ENCODE measurements at places on chromosomes 4 and X.
A peak's percentile ranks its signal among the peaks of the same experiment; 100 is the strongest.

DNA sequence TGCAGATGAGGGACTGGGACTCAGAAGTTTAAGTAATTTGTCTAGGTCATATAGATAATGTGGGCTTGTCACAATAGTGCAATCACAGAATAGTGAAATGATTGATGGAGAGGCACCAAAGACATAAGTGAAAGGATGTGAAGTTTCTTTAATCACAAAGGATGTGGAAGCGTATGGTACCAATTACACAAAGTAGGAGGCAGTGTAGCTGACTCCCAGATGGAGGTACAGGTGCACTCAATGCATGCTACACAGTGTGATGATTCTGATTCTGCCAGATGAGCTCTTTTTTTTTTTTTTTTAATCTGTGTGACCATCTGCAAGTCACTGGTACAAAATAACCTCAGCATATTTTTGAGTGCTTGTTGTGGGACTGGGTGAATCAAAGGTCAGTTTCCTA, 411.3 kb downstream of the SPRY1 start:
- no peak for DNase-seq

DNA sequence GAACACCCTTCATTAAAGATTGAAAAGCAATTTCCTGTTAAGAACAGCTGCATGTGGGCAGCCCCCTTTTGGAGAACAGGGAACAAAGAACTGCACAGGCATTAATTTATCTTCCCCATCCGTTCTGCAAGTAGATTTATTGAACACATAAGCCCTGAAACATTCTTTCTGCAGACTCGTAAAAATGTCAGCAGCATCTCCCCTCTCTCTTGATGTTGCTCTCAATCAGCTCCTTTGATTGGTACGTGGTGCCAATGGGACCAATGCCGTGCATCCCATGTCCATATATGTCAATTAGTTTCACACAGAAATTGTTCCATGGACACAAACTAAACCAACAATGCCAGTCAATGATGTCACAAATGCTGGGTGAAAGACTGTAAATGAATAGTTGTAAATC, 228.5 kb upstream of the RASGEF1B start:
- no peak for DNase-seq

- no peak for DNase-seq
Measured at GRCh38 chrX:101231080-101231479, 11.5 kb downstream of the DRP2 start.

- DNase-seq: no peak
Measured at GRCh38 chr4:140807491-140808252, 51.5 kb upstream of the TBC1D9 start.

DNA sequence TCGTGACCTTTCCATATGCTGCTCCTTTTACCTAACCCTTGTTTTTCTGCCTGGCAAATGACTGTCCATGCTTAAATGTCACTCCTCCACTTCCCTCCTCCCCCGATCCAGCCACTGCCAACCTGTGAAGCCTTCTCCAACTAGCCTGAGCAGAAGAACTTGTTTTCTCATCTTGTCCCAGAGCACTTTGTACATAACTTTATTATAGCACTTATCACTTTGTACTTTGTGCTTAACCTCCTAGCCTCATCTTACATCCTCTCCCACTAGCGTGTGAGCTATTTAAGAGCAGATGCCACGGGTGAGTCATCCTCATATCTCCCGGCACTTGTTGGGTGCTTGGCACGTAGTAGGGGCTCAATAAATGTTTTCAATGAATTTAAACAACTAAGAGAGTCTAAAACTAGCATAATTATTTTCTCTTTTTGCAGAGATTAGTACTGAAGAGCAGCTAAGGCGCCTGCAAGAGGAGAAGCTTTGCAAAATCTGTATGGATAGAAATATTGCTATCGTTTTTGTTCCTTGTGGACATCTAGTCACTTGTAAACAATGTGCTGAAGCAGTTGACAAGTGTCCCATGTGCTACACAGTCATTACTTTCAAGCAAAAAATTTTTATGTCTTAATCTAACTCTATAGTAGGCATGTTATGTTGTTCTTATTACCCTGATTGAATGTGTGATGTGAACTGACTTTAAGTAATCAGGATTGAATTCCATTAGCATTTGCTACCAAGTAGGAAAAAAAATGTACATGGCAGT, 46.9 kb downstream of the XIAP start:
- DNase-seq: no peak

- no peak for DNase-seq
Measured at GRCh38 chr4:105698607-105699006, 9.9 kb downstream of the INTS12 start.

GRCh38 chr4:88244816-88245579, 39.4 kb downstream of the PPM1K start:
- DNase-seq: peak; percentile 8

GRCh38 chrX:49039598-49040375, 3.4 kb downstream of the TFE3 start:
- DNase-seq: peak; percentile 7

DNA sequence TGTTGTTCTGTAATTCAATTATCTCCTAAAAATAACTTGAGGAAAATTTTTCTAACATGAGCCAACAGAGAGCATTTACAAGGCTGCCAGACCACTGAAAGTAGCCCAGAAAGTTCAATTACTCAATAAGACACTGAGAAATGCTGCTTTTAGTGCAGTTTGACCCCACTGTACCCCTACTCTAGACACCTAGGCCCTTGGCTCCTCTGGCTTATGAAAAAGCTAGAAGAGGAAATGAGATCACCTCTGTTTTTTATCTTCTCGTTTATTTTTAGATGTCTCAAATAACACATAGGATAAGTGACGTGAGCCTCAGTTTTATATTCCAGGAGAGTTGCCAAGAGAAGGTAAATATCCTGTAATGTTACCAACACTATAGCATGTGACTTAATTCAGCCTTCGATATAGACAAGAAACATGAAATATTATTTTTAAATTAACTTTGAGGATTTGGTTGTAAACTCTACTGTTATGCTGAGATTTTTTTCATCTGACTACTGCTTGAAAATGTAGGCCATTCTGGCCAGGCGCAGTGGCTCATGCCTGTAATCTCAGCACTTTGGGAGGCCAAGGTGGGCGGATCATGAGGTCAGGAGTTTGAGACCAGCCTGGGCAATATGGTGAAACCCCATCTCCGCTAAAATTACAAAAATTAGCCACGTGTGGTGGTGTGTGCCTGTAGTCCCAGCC, 24.4 kb downstream of the TNIP3 start:
- no peak for DNase-seq

GRCh38 chr4:23202712-23203247, 510.0 kb downstream of the GBA3 start:
- no peak for DNase-seq

DNA sequence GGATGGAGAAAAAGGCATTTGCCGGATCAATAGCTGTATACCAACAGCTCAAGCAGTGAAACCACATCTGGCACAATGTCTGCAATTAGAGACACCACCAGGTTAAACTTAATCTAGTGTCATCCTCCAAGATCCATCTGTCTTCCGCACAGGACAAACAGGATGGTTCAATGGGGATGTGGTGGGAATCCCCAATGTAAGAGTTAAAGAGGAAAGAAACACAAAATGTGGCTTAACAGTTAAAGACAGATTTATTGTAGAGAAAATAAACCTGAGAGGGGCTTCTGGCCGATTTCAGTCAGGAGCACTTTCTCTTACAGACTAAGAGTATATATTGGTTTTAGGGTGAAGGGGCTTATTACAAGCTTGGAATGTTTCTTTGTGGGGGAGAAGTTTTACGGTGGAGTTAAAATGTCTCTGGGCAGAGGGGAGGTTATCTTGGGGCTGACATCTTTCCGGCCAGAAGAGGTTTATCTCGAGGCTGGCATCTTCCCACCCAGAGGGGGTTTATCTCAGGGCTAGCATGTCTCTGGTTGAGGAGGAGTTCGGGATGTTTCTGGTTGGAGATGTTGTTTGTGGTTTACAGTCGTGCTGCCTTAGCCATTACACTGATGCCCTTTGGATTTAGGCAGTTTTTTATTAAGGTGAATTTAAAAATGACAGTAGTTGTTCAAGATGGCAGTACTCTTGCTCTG, 61.7 kb downstream of the KANTR start:
- DNase-seq: no peak

GRCh38 chr4:103118166-103118565, 18.5 kb upstream of the BDH2 start:
- no peak for DNase-seq

DNA sequence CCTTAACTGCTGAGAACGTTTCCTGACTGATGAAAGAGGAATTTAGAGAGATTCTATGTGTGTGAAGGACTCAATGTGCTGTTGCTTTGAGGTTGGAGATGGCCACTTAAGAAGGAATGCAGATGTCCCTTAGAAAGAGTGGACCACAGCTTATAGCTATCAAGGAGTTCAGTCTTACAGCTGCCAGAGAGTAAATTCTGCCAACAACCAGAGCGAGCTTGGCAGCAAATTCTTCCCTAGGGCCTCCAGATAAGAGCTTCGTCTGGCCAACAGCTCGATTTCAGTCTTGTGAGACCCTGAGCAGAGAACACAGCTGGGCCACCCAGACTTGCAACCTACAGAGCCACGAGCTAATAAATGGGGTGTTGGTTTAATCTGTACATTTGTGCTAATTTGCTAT, 21.8 kb downstream of the MID1 start:
- no peak for DNase-seq

GRCh38 chr4:13794819-13795565, 167.5 kb upstream of the BOD1L1 start:
- DNase-seq: no peak

GRCh38 chr4:152763796-152764195, 15.7 kb downstream of the TIGD4 start:
- DNase-seq: no peak

DNA sequence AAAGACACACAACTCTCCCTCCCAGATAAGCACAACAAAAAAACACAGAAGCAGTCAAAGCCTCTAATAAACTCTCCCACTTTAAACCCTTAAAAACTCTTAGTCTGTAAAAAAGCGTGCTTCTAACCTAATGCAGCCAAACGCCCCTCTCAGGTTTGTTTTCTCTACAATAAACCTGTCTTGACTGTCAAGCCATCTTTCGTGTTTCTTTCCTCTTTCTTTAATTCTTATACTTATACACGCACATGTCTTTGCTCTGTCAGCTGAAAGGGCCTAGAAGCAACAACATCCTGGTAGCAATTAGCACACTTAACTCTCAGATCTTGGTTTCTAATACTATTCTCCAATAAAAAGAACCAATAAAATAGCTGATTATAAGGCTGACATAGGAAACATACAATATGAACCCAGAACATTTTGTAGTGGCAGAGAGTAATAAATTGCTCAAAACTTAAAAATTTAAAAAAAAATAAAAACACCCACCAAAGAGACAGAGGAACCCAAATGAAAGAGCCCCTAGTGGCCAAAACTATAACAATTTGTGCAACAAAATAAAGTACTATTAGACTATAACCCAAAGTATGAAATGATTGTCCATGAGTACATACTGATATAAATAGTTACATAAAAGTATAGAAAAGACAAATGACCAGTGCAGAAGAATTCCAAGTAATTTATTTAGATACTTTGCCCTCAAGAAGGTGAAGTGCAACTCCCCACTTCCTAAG, 440.4 kb upstream of the ADGRL3 start:
- no peak for DNase-seq

- DNase-seq: peak; percentile 73
Measured at GRCh38 chrX:14029425-14030173, at the start of gene GEMIN8. Gene GEMIN8, minus strand, starts transcription at chrX:14029892. Its CDS starts 8,414 bp downstream, at chrX:14021478.

DNA sequence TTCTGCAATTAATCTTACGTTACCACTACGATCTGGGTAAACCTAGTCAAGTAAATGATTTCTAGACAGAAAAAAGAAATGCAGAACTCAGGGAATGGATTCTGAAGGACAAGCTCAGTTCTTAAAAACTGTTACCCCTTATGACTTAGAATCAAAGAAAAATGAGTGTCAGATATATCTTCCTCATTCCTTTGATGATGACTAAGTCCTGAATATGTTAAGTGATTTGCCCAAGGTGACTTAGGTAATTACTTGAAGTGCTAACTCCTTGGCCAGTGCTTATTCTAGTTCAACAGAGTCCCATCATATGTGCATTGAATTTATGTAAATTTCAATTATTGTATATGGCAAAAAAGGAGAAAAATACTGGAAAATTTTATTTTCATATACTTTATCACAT, 92.5 kb downstream of the PPEF1 start:
- no peak for DNase-seq

- no peak for DNase-seq
Measured at GRCh38 chr4:55947254-55947882, 1.4 kb upstream of the CEP135 start.

GRCh38 chr4:40837094-40837870, 87.5 kb downstream of the NSUN7 start:
- DNase-seq: no peak

DNA sequence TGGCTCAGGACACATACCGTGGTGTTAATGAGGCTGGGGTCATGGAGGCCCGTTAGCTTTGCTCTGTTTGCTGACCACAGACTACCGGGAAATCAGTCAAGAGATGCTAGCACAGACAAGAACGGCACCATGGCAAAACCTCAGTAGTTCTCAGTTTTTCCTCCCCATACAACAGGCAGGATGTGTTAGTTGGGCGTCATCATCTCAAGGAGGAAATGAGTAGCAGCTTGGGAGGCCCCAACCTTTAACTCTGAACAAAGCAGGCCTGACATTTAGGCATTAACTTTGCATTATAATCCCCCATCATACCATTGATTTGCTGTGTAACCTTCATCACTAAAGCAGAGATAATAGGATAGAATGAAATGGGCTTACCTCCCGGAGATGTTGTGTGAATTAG, 714.2 kb downstream of the RPA4 start:
- no peak for DNase-seq

GRCh38 chrX:78997870-78998558, 52.8 kb downstream of the P2RY10 start:
- DNase-seq: no peak

- no peak for DNase-seq
Measured at GRCh38 chrX:31934842-31935370, 863.1 kb upstream of the FTHL17 start.

GRCh38 chrX:105909576-105909975, 87.2 kb downstream of the NRK start:
- DNase-seq: no peak

- DNase-seq: no peak
Measured at GRCh38 chr4:6984612-6985425, 58.4 kb upstream of the TADA2B start.

GRCh38 chr4:142427456-142427855, 418.6 kb downstream of the INPP4B start:
- no peak for DNase-seq

DNA sequence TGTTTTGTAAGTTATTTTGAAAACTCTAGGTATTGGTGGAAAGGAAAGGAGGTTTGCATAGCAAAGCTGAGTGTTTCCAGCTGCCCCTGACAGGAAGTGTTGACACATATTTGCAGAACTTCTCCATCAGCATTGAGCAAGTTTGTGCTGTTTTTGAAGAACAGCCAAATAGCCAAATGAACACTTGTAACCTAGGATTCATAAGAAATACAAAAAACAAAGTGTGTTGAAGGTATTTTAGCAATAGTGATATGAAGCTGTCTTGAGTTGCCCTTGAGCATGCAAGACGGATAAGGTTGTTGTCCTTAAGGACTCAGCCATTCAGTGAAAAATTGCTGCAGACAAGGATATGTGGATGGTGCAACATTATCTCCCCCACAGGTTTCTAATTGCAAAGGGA, 68.3 kb upstream of the PGM2 start:
- DNase-seq: no peak

Measured in stimulated activated CD8-positive, alpha-beta memory T cell treated with anti-CD3 and anti-CD28 coated beads, Interleukin-2, amount 100 ng/mL, for 48 hours (primary cell).